ENCODE measurements at places on chromosomes 4 and X. TPM values are rescaled to one million over a fixed set of nuclear protein-coding genes. Genes with fewer than 3 reads are reported as not detected.

The PFKFB1 gene
- total RNA-seq, result 1.1 TPM

The CSAG1 gene
- not detected for total RNA-seq

The S100G gene
- not detected for total RNA-seq

The P2RY8 gene
- total RNA-seq, result not detected

The MAMLD1 gene
- total RNA-seq, result 0.93 TPM

The ATP8A1 gene
- 13.0 TPM for total RNA-seq

The SSX4B gene
- total RNA-seq, result not detected

The MAGEA10 gene
- total RNA-seq, result not detected

The IL13RA2 gene
- total RNA-seq, result 0.74 TPM

The RASSF6 gene
- total RNA-seq, result 1.5 TPM

The SYNPO2 gene
- 22.6 TPM for total RNA-seq

The RNF128 gene
- total RNA-seq, result 0.43 TPM

The POF1B gene
- 1.5 TPM for total RNA-seq

The ADH7 gene
- not detected for total RNA-seq

DNA sequence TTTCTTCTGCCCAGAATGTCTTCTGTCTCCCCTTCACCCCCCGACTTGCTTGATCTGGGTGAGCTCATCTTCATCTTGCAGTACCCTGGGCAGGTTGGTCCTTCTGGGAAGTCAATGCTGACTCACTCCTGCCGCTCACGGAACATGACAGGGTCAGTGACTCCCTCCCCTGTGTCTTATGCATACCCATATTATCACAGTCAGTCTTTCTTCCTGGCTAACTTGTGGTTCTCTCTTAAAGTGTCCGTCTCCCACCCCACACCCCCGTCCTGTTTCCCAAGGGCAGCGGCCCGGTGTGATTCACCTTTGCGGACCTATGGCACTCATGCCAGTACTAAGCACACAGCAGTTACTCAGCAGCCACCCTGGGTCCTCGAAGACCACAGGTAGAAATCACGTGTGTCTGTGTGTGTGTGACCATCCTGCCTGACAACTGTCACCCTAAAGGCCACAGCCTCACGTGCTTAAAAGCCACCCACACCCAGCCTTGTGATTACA is 17.7 kb downstream of the IQSEC2 start:
- no peak for DNase-seq

- no peak for DNase-seq
Observed at GRCh38 chr4:84792366-84793301, 173.9 kb downstream of the WDFY3 start.

DNA sequence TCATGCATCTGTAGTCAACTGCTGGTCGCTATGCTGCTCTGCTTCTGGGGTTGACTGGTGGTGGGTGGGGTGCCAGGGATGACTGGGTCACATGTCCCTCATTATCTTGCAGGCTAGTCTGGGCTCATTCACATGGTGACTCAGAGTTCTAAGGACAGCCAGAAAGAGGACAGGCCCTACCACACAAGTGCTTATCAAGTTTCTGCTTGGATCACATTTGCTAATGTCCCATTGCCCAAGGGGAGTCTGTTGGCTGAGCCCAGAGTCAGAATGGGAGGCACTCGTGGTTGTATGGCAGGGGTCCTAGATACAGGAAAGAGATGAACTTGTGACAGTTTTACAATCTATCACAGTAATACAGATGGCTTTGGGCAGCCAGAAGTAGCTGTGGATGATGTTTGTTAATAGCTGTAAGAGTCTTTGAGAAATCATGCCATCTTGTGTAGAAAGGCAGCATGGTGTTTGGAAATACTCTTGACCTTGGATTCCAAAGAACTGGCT is 221.3 kb downstream of the GPAT3 start:
- DNase-seq, result no peak

DNA sequence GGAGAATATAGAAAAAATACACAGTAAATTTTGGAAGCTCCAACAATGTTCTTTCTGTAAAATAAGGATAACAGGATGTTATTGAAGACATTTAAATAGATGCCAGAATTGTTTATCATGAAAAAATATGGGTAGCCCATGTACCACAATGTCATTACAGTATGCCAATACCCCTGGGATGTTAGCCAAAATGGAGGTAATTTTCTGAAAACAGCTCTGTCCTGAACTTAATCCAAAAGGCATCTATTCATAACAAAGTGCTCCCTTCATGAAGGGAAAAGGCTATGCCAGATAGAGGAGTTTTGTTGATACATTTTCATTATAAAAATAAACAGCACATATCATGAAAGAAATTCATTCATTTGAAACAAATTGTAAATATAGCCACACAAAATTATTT is 1902.6 kb upstream of the AGA start:
- DNase-seq, result no peak

- no peak for DNase-seq
Observed at GRCh38 chr4:142452161-142452855, 393.8 kb downstream of the INPP4B start.

GRCh38 chr4:173367285-173367684 is 3.5 kb upstream of the SAP30 start:
- DNase-seq, result no peak

- no peak for DNase-seq
Observed at GRCh38 chrX:12894074-12895030, 12.1 kb upstream of the TLR8 start.

GRCh38 chrX:14398725-14399124 is 130.6 kb upstream of the GLRA2 start:
- no peak for DNase-seq

GRCh38 chr4:87353592-87353991 is 30.9 kb upstream of the HSD17B13 start:
- peak; percentile 44 for DNase-seq

DNA sequence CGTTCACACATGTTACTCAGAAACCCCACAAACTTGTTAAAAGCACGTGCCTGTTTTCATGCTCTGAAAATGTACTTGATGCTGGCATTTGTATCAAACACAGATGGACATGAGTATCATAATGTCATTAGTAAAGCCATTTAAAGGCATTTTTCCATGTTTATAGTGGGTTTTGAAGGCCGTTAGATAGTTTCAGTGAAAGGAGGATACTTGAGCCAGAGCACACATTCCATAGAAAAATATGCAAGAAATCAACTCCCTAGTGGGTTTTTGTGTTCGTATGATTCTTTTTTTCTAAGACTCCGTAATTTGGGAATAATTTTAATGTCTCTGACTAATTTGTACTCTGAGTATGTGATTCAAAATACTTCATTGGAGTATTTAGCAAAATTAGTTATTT is 216.2 kb upstream of the BMP3 start:
- no peak for DNase-seq

- peak; percentile 83 for DNase-seq
Observed at GRCh38 chr4:99894161-99894997, at the start of gene LAMTOR3. Gene LAMTOR3 (minus strand): TSS chr4:99894427. CDS start chr4:99893963, 464 bp downstream.

GRCh38 chrX:14497184-14497666 is 32.1 kb upstream of the GLRA2 start:
- no peak for DNase-seq

DNA sequence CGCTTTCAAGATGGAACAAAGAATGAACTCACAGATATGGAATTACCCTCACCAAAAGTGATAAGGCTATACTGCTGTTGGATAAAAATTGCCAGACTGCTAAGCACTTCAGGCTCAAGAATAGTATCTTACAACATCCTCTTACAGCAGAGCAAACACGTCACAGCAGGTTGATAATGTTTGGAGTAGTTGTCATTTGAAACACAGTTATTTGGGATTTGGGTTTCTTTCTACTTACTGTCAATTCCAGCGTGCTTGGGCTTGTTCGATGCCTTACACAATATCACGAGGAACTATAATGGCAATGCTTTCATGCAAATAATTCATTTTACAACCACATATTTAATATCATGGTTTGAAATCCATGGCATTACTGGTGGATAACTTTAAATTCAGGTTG is 1223.7 kb upstream of the AGA start:
- DNase-seq, result no peak

DNA sequence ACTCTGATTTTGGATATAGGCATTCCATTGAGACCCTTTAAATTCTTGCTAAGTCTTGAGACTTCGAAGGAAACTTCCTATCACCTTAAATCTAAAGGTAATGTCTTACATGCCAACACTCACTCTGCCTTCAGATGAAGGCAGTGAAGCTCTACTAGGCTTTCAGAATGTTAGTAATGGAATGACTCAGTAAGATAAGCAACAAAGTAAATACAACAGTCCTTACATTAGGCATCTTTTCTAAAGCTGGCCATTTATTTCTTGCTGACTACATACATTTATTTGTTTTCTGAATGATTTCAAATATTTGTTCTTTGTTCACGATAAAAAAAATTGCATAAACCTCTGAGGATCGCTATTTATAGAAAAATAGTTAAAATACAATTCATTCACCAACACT is 43.5 kb downstream of the ASIC5 start:
- DNase-seq, result no peak

DNA sequence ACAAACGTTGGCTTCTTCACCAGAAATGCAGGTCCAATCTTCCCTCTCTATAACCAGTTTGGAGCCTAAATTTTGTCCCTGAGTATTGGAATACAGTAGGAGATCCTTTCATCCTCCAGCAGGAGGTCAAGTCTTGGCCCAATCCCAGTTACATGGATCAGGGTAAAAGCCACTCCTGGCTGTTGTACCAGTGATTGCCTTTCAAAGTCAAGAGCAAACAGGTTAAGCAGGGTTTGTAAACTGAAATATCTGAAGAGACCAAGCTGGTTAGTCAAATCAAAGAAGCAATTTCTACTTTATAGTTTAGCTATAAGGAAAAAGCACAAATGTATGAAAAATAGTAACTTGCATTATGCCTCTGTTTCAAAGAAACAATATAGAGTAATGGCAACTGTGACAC is 329.4 kb downstream of the NAF1 start:
- DNase-seq, result no peak

DNA sequence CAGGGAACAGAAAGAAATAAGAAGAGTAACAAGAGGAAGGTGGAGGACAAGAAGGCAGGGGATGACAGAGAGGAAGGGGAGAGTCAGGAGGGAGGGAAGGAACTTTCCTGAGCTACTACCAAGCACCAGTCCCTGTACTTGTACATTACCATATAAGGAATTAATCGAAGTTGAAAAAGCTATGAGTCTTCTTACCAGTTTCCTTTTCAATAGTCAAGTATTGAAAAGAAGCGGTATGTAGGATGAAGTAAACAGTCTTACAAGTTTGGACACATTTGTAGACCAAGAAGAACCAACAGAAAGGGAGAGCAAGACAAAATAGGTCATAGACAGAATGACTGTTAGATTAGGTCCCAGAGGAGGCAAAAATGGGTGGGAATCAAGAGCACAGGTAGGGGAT is 629.7 kb upstream of the DIPK2B start:
- DNase-seq, result no peak

GRCh38 chrX:28649541-28649940 is 62.3 kb downstream of the IL1RAPL1 start:
- no peak for DNase-seq

DNA sequence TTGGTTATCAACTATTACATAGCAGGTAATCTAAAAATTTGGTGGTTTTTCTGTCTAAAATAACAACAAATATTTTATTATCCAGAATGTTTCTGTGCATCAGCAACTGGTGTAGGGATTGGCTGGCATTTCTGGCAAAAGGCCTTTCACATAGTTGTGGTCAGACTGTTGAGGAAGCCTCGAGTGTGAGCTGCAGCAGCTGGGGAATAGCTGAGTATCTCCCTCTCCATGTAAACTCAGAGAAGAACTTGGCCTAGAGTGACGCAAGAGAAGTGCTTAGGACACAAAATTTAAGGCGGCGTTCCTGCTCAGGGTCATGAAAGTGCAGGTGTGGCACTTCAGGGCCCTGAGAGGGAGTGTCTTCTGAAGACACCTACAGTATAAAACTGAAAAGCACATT is 558.9 kb downstream of the SPOCK3 start:
- no peak for DNase-seq

GRCh38 chr4:8315435-8316250 is 46.1 kb downstream of the HTRA3 start:
- peak; percentile 62 for DNase-seq

- DNase-seq, result no peak
Observed at GRCh38 chrX:64204701-64205440, 637 bp downstream of the AMER1 start.

DNA sequence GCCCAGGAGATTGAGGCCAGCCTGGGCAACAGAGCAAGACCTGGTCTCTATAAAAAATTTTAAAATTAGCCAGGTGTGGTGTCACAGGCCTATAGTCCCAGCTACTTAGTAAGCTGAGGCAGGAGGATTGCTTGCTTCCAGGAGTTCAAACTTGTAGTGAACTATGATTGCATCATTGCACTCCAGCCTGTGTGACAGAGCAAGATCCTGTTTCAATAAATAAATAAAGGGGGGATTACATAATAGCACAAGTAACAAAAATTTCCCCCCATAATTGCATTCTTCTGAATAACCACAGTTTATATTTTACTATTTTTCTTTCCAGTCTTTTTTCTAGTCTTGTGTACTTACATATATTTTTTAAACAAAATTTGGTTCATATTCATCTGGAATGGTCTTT is 135.6 kb downstream of the CHIC2 start:
- DNase-seq, result no peak

GRCh38 chr4:3290476-3290875 is 2.3 kb upstream of the RGS12 start:
- DNase-seq, result no peak

- DNase-seq, result no peak
Observed at GRCh38 chrX:56797574-56798338, 68.7 kb downstream of the NBDY start.

- DNase-seq, result no peak
Observed at GRCh38 chr4:110294165-110294564, 95.8 kb upstream of the ELOVL6 start.

DNA sequence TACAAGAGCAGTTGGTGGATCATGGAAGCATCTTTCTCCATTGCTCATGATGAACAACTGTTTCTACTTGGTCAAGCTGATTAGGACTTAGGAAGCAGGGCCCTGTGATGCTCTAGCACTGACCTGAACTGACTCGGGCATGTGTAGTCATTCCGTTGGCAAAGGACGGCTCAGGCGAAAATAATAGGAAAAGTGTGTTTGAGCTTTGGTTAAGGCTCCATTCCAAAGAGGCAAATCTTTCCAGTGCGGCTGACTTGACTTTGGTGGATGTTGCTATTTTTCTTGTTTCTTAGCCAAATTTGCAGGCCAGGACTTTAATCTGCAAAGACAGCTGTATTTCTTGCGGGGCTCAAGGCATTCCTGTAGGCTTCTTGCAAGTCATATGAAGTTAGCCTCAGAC is 39.5 kb downstream of the ZNF518B start:
- no peak for DNase-seq

DNA sequence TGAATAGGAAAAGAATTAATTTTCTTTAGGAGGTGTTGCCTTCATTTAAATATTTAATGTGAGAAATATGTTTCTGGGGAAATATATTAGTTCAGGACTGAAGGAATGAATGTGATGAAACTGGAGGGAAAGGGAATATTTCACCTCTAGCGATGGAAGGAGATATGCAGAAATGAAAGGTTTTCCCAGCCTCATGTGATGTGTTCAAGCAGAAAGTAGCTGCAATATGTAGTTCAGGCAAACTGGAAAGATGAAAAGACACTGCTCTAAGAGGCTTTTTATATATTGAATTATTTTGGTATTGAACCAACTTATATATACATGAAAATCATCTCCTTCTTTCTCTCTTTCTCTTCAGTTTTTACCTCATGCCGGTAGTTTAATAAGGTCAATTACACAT is 3.4 kb downstream of the GRID2 start:
- DNase-seq, result no peak

- no peak for DNase-seq
Observed at GRCh38 chrX:136200466-136200865, 50.7 kb downstream of the MAP7D3 start.

- DNase-seq, result no peak
Observed at GRCh38 chrX:43508694-43509093, 147.4 kb upstream of the MAOA start.

- no peak for DNase-seq
Observed at GRCh38 chrX:131072871-131073571, 14.9 kb downstream of the ARHGAP36 start.
